ENCODE measurements at places on chromosomes 11 and 22. TPM values are rescaled to one million over a fixed set of nuclear protein-coding genes. Genes with fewer than 3 reads are reported as not detected.

- no peak for DNase-seq
Observed at GRCh38 chr11:17906436-17906835, 106.4 kb downstream of the SERGEF start.

C1QTNF4 gene
- 0.37 TPM for total RNA-seq

RHOG gene
- total RNA-seq: 31.1 TPM

- no peak for DNase-seq
Observed at GRCh38 chr22:45208993-45209838, 31.5 kb downstream of the KIAA0930 start.

DNA sequence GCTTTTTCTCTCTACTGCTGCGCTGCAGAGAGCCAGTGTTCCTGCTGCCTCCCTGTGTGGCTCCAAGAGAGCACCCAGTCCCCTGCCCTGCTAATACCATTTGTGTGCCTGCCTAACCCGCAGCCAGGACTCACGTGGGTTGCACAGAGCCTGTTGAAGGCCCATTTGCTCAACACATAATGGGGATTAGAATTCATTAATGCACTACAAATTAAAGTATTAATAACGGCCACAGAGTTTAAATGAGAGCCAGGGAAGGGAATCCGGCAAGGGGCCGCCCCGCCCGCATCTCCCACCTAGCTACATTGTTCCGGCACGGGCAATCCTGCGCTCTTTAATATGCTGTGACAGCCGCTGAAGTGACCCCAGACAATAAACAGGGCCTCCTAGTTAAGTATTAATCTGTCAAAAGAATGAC, 211.3 kb downstream of the NXPE2 start:
- DNase-seq: peak; percentile 23

- no peak for DNase-seq
Observed at GRCh38 chr11:1576825-1577224, 4.8 kb upstream of the DUSP8 start.

QSER1 gene
- total RNA-seq: 17.0 TPM

WNT11 gene
- 6.6 TPM for total RNA-seq

LZTR1 gene
- total RNA-seq: 26.9 TPM

GRCh38 chr11:111797145-111797581, 31.0 kb upstream of the PPP2R1B start:
- no peak for DNase-seq

- DNase-seq: no peak
Observed at GRCh38 chr11:77174559-77174958, 46.5 kb downstream of the MYO7A start.

GRCh38 chr22:48902001-48902869, 925.4 kb downstream of the BRD1 start:
- no peak for DNase-seq

DNA sequence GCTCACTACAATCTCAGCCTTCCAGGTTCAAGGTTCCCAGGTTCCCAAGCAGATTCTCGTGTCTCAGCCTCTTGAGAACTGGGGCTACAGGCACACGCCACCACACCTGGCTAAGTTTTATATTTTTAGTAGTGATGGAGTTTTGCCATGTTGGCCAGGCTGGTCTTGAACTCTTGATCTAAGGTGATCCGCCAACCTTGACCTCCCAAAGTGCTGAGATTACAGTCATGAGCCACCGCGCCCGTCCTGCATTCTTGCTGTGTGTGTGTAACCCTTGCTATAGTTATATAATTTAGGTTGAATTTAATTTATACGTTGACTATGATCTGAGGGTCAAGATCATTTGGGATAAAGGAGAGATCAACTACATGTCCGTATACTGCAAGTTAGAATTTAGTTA, 29.3 kb upstream of the ROBO3 start:
- DNase-seq: no peak
